ENCODE measurements at places on chromosomes 2 and 18.

- no peak for DNase-seq
Measured at GRCh38 chr2:15668611-15669305, 77.1 kb downstream of the DDX1 start.

DNA sequence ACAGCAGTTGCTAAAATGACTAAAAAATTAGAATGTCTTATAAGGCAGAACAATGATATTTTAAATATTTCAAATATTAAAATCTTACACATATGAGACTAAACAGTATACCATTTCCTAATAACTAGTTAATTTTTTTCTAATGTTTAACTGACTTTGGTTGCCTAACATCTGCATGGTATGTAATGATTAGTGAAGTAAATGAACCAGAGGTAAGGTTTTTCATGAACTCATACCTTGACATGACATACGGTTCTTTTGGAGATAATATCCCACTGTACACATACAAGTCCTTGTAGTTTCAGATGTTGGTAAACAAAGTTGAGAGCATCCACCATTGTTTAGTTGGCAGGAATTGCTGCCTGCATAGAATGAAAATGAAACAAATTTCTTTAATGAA, 1360.2 kb downstream of the LRP1B start:
- DNase-seq = no peak

- DNase-seq = no peak
Measured at GRCh38 chr18:22300665-22301636, 116.8 kb downstream of the CTAGE1 start.

DNA sequence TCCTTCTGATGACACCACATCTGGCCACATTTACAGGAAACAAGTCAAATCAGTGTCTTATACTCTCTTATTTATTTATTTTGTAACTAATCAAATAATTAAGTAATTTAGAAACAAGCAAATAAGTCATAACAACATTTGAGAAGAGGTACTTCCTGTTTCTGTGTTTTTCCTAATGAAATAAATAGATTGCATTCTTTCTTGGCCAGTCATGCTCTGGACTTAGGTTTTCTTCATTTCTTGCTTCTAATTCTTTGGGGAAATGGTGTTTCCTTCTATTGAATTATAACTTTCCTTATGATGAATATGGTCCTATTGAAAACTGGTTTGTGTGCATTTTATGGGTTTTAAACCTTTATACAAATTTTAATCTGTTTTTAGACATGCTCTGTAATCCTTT, 546.4 kb downstream of the LRRTM4 start:
- no peak for DNase-seq

GRCh38 chr2:40470822-40471813, 19.2 kb upstream of the SLC8A1 start:
- no peak for DNase-seq

GRCh38 chr2:11742317-11742701, 4.1 kb upstream of the LPIN1 start:
- DNase-seq = no peak

DNA sequence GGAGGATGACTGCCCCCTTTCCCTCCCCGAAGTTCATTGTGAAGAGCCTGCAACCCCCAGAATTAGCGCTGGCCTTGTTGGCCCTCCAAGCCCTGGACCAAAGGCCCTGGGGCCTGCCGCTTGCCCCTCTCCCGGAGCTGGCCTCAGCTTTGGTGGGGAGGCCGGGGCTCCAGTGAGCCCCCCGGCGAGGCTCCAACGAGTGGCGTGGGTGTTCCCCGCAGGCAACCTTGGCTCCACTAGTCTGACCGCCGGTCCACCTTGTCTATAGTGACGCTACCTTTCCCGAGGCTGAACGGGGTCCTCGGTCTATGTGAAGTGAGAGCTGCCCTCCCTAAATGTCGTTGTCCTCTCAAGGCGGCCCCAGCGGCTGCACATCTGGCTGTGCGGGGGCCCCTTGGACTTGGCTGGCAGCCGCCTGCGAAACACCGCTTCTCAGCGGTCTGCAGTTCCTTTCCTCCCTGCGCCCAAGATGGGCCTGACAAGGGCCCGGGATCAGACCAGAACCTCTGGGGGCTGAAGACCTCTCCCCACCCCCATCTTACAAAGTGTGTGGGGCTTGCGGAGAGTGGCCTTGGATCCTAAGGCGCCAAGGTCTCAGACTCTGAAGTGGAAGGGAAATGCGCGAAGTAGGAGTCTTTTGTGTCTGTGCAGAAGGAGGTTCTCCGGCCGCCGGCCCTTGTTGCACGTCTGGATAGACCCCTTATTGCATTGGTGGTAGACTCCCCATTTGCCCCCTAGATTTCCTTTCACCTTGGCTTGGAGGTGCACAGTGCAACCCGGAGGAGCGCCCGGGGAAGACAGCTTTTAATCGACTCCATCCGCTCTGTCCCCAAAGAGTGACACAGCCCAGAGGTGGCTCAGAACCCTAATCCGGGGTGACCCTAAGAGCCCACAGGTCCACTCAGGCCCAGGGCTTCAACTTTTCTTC, 3.9 kb upstream of the HOXD10 start:
- DNase-seq = no peak

DNA sequence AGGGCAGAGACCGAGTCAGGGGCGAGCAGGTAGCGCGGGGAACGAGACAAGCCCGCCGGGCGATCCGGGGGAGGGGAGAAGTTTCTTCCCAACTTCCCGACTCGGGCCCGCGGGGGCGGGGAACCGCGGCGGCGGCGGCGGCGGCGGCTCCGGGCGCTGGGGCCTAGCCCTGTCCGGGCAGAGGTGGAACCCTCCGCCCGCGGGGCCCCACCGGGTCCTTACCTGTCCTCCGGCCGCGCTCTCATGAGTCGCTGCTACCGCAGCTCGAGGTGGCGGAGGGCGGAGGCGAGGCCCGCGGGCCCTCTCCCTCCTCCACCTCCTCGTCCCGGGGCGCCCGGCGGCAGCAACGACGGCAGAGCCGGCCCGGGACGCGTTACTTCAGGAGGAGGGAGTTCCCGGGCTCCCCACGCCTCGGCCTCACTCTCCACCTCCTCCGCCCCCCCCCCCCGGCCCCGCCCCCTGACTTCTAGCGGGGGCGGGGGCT, at the start of gene YES1:
Gene YES1 (minus strand): TSS at position 351 of the 484 bp plus-strand sequence. CDS start 55,415 bp downstream, outside the sequence.
- no peak for DNase-seq

DNA sequence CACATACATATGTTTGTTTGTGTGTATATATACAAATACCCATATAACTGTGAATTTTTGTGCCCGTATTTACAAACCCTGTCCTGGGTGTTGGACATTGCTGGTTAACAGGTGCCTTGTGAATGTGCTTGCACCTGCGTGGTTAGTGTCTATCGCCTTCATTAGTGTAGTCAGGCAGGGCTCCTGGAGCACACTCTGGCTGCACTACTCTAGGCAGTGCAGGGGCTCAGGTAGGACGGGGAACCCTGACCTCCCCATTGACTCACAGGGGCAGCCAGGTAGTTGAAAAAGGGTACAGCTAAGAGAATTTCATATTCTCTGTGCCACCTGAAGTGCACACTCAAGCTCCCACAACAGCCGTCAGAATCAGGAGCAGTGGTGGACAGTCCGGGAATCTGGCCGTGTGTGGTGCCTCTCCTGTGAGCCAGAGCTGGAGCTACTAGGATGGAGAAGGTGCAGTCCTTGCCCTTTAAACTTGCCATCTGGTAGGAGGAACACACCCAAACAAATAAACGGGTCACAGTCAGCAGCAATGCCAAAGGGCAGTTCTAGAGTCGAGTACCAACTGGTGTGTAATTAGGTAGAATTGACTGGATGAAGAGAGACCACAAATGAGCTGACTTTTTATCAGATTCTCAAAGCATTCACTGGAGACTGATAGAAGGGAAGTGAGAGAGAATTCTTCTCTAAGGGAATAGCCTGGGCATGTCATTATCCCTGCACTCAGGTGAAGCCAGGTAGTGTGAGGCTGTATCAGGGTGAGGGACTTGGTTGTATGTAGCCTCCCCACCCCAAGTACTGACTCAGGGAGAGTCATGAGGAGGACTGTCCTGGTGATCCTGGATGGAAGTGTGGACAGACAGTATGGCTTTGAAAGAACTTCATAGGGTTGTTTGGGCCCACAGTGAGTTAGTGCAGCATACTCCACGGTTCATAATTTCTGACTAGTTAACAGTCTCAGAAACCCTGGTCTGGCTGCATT, 44.1 kb downstream of the FARP2 start:
- DNase-seq = no peak

- no peak for DNase-seq
Measured at GRCh38 chr2:236862961-236863728, 222.5 kb upstream of the COPS8 start.

- DNase-seq = no peak
Measured at GRCh38 chr2:9461079-9461478, 13.3 kb upstream of the IAH1 start.

- no peak for DNase-seq
Measured at GRCh38 chr18:3706279-3707097, 256.5 kb downstream of the TGIF1 start.

DNA sequence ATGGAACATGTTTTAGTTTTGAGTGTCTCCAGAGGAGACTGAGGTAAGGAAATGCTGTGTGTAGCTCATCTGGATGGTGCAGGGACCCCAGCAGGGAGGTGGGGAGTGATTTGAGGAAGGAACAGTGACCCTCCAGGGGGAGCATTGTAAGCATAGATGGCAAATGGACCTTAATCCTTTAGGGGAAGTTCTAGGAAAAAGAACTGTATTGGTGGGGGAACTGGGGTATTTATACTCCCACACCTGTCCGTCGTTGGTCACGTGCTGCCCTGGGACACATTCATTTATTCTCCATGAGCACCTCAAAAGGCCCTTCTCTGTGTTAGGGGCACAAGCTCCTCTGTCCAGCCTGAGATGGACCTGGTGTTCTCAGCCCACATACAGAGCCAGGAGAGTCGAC, 233.9 kb upstream of the HDAC4 start:
- DNase-seq = no peak

DNA sequence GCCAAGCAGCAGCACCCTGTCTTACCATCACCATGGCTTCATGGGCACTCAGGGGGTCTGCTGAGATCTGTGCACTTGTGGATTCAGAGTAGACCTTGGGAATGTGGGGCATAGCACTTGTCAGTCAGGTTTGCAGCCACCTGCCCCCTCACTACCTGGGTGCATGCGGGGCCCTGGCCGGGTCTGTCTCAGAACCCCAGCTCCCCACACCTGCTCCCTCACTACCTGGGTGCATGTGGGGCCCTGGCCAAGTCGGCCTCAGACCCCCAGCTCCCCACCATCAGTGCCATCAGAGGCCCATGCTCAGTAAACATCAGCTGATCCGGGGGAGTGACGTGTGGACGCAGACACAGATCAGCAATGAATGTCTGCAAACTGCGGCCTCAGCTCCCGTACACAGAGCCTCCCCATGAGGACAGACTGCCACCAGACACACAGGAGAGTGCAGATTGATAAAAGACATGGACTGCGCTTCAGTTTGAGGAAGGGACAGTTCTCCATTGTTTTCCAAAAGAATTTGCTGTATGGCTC, 205.1 kb downstream of the GLI2 start:
- no peak for DNase-seq

DNA sequence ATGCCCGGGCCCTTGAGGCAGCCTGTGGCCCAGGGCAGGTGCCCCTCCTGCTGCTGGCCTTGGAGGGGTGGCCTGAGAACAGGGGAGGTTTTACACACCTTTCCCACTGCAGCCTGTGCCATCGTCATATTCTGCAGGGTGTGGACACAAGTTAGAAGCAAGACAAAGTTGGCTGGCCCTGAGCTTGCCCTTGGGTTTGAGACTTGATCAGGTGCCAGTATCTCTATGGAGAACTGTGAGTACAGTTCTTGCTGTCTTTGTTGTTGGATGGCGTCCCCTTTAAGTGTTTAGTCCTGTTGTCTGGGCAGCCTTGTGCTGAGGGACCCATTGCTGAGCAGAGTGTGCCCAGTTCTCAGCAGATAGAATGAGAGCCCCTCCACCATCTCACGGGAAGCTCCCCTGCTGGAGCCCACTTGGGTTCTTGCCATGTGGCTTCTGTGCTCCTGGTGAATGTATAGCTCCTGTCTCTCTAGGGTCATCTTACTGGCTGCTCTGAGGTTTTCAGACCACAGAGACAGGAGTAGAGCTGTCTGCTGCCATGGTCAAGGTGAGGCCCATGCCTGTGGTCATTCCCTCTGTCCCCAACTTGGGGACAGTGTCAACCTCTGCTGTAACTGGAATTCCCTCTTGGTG, 115.9 kb downstream of the SH3RF3 start:
- no peak for DNase-seq

DNA sequence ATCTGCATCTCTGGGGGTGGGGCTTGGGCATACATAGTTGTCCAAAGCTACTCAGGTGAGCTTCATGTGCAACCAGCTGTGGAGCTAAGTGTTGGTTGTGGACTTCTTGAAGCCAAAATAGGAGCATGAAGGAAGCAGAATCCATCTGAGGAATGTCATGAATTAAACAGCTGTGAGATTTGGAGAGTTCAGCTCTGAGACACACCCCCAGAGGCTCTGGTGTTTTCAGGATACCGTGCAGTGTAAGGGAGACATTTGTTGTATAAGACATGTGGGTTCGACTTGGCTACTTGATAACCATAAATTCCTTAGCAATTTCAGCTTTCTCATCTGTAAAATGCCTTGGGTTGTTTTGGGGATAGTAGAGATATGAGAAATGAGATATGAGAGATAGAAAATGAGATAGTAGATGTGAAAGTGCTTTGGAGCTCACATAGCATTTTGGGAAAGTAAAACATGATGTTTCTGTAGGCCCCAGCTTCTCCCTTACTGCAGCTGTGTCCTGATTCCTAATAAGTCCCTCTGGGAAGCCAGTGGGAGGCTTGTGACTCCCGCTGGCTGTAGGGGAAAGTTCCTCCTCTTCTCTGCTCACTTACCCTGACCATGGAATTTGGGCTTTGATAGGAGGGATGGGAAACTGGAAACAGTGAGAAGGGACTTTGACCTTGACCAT, 50.0 kb downstream of the DPYSL5 start:
- no peak for DNase-seq

GRCh38 chr2:52862801-52863200, 904.8 kb upstream of the CHAC2 start:
- no peak for DNase-seq

GRCh38 chr18:12391487-12392165, 14.6 kb upstream of the AFG3L2 start:
- DNase-seq = no peak

GRCh38 chr2:138036522-138036921, 72.2 kb downstream of the HNMT start:
- no peak for DNase-seq

DNA sequence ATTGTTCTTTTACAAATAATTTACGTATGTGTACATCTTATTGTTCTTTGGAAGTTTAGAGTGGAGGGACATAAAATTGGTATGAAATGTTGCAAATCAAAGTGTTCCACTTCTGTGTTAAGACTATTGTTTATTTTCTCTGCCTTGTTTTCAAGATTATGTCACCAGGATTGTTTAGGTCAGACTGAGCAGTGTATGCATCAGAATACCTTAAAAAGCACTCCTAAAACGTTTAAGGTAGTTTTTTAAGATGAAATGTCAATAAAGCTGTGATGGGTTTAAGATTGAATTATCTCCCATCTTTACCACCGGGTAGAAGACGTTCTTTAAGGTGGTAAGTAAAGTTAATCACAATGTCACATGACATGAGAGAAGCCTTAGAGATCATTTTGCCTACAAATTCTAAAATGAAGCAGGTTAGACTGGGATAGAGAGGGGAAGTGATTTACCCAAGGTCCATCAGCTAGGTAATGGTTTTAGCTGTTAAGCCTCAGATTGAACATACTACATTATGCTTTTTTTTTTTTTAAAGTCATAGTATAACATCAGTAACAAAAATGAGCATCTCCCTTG, 10.6 kb downstream of the VAPA start:
- no peak for DNase-seq

- no peak for DNase-seq
Measured at GRCh38 chr2:50116096-50117010, 915.6 kb downstream of the NRXN1 start.
